ENCODE measurements at places on chromosomes 4 and X.

- DNase-seq = no peak
These were observed 37.9 kb downstream of the FAT1 start for GRCh38 chr4:186685767-186686183.

DNA sequence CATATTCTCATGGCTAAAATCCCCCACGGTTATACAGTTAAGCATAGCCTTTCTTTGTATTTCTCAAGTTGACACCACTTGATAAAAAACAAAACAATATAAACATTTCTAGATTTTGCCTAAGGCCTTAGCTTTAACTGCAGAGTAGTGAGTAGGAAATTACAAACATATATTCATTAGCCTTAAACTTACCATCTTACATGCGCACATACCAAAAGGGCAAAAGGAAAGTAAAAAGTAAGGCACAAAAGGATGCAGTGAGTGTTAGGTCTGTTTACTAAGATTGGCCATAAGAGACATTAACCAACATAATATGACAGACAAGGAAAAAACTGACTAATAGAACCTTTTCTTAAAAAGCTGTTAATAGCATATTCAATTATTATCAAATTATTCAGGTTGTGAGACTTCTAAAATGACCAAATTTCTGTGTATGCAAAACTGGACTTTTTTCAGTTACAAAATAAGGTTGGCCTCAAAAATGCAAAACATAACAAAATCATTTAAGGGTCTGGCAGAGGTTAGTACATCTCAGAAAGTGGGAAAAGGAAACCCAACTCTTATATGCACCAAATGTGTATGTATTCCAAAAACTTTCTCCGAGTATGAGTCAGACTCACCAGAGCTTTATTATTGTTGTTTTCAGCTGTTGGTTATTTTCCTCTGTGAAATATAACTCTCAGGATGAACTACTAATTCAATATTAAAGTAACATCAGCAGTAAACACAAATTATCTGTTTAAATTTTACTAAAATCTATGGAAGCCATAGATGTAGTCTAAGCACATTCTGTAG is 39.9 kb downstream of the SEPSECS start:
- DNase-seq = no peak

DNA sequence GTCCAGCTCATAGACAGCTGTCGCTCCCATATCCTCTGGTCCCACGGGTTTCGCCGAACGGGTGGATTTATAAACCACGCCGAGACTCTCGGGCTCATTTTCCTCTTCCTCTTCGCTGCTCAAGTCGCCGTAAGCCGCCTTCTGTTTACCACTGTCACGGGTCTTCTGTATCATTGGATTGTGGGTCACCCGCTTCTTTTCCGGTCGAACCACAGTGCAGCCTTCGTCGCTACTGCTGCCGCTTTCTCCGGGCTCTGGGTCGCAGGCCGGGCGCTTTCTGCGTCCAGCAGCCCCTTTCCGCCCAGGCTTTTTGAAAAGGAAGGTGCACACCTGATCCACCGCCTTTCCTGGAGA is 311 bp downstream of the RNF113A start:
- DNase-seq = no peak

GRCh38 chrX:17409566-17410290 is 34.7 kb downstream of the NHS start:
- DNase-seq = no peak

DNA sequence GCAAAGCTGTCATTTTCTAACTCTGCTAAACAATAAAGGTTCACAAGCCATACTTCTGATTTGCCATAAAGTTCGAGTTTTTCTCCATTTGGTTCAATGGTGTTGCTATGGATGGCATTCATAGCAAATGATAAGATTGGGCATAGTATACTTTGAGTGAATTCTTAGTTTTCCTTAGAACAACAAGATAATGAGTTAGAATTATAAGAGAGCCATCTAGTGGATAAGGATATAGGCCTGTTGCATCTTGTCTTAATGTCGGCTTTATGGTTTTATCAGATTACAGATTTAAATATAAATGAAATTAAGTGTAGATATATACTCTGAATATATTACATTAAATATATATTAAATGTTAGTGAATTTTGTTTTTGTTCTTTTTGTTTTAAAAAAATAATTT is 644.6 kb downstream of the IL1RAPL1 start:
- DNase-seq = no peak

GRCh38 chr4:143021384-143021783 is 163.3 kb upstream of the USP38 start:
- no peak for DNase-seq

DNA sequence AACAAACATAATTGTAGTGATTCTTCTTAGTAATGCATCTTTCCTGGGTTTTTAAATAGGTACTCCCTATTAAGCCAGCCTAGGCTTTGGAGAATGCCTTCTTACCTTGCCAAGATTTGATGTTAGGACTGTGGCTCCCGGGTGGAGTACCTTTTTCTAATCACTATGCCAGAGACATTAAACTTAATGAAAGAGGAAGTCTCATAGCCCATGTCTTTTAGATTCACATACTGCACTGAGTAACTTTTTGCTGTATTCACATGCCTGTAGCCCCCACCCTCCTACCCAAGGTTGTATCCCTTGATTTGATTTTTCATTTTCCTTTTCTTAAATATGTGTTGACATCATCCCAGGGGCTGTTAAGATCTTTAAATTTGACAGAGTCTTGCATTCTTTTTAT is 104.2 kb upstream of the TLR2 start:
- no peak for DNase-seq

DNA sequence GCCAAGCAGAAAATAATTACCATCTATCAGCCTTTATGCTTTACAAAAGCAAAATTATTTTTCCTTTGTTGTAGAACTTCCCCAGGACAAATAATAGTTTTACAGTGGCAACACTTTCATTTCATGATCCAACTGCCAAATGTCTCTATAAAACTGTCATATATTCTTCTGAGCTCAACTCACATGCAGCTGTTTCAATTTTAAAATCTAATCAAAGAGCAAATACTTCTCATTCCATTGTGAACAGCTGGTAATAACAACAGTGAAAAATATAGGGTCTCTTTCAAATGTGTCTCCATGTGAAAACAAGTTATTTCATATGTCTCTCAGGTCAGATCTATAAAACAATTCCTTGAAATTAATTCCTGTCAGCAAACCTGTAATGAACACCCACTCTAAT is 270.6 kb upstream of the SLC7A11 start:
- DNase-seq = no peak

DNA sequence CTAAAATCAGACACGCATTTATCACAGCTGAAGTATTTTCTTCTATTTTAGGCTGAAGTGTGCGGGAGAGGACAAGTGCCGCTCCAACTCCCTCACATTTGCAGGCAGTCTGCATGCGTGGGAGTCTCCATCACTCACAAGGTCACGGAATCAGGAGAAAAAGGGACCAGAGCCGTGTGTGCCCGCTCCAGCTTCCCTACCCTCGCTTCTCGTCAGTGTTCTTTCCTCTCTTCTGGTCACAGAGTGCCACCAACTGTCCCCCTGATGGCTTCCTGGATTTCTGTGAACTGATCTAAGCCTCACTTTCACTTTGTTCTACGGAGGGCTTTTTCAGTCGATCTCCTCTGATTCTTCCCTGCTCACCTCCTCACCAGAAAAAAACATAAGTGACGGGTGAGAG is 407.4 kb upstream of the AADAT start:
- no peak for DNase-seq

GRCh38 chrX:48971249-48972219 is at the start of gene KCND1:
Gene KCND1 (minus strand): TSS chrX:48971844. CDS start chrX:48970271, 1,573 bp downstream.
- DNase-seq = no peak

GRCh38 chr4:168871632-168872031 is 138.4 kb downstream of the CBR4 start:
- no peak for DNase-seq

DNA sequence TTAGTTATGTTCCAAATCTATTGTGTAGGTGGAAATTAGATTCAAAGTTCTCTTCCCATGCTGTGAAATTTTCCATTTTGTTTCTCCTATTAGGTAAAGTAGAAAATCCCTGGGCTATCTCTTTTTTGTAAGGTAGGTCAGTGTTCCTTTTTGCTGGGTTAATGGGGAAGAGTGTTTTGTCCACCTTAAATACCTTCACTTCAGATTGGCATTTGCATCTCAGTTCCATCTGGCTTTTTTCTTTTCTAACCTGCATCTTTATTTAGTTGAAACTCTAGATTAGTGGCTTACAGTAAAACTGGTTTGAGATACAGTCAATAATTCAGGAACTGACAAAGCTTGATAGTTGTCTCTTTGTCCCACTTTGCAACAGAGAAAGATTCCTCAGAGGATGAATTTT is 1115.8 kb downstream of the PDHA2 start:
- no peak for DNase-seq

- DNase-seq = no peak
These were observed 32.7 kb upstream of the SLC25A4 start for GRCh38 chr4:185110375-185110823.

DNA sequence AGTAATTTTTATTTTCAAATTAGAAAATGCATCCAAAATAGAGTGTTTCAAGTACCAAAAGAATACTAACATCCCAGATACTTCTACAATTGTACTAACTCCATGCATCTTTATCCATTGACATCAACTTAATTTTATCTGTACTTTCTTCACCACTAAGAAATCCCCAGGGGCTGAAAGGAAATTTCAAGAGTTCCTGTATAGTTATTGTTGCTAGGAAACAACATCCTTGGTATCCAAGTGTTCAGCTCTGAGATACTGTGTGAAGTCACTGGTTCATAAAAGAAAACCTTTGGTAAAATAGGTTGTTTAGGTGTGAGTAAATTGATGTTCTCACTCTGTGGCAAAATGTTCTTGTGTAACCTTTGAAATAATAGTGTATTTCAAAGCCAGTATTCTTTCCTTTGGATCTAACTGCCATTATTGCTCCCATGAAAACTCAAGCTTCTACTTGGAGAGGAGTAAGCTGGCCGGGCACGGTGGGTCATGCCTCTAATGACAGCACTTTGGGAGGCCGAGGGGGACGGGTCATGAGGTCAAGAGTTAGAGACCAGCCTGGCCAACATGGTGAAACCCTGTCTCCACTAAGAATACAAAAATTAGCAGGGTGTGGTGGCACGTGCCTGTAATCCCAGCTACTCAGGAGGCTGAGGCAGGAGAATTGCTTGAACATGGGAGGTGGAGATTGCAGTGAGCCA is 72.9 kb downstream of the COMMD8 start:
- no peak for DNase-seq

DNA sequence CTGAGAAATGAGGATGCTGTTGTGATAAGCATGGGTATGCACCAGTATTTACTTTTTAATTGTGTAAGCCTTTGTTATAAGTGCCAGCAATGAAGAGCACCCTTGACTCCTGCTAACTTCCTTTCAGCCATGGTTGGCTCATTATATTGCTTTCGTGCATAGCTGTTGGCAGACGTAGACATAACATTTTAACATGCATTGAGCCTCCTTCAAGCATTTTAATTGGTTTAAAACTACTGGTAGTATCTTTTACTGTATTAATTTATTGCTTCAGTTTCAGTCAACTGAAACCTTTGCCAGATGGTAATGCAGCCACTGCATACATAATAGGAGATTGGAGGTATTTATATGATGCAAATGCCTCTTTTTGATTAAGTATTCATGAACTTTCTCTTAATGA is 1285.4 kb downstream of the PCDH18 start:
- no peak for DNase-seq

- peak; percentile 55 for DNase-seq
These were observed at the start of gene MSL3 for GRCh38 chrX:11757719-11758399. Gene MSL3 (plus strand): TSS chrX:11758237. CDS start chrX:11758264, 27 bp downstream.

GRCh38 chr4:20773144-20773997 is 73.1 kb downstream of the PACRGL start:
- DNase-seq = no peak

GRCh38 chrX:44675362-44676024 is 132.8 kb upstream of the FUNDC1 start:
- DNase-seq = no peak

- DNase-seq = peak; percentile 61
These were observed 8.0 kb upstream of the NEUROG2 start for GRCh38 chr4:112523764-112524505.

DNA sequence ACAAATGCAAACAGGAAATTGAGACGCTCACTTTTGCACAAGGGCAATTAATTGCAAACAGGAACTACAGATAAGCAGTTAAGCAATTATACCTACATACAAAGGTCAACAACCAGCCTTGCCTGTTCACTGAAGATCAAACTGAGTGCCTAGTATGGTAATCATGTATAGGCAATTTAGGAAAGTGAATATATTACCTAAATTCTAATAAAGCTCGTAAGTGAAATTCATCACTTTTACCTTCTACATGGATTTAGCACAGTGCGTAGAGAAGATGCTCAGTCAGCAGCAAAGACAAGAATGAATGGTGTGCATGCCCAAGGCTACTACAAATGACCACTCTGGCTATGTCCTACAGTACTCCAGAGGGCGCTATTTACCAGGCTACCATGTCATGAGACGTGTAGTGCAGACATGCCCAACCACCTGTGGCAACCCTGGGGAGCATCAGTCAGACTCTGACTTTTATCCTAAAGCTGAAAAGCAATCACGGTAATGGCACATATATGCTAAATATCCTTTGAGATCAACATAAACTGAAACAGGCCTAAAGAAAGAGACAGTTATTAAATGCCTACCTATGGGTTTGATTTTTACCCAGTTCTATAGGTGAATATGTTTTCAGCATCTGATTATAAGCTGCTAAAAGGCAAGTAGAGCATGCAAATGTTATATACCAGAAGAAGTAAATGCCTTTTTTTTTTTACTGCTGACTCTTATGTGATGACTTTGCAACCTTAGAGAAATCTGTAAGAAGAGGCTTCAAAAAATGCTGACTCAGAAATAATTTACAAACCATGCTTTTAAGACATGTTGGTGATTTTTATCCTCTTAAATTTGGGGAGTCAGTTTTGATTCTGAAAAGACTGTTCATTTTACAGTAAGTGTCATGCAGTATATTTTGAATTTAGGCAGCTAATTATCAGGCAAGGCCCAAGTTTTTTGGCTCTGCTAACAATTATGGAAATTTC is 178.0 kb downstream of the PPP3CA start:
- peak; percentile 10 for DNase-seq

GRCh38 chr4:183348706-183349659 is 26.8 kb upstream of the CLDN24 start:
- no peak for DNase-seq

- DNase-seq = no peak
These were observed 27.9 kb downstream of the PROM1 start for GRCh38 chr4:16055873-16056272.

DNA sequence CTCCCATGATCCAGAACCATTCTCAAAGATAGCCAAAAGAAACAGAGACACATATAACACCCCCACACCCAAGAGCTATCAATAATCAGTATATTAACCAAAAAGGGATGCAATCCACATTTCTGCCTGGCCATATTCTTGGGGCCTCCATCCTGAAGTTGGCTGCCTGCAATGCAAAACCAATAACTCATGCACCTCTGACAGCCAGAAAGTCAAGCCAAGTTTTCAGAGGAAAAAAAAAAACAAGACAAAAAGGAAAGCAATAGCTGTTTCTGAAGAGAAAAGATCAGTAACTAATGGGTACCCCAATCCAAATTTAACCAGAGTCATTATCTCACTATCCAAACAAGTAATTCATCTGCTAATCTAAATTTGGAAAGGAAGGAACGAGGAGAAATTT is 7.3 kb upstream of the PRDM5 start:
- DNase-seq = no peak

GRCh38 chr4:168531305-168531704 is 34.5 kb downstream of the PALLD start:
- no peak for DNase-seq

All from activated effector memory CD4-positive, alpha-beta T cell treated with Interleukin-2 at 50 U/mL for 16 hours (primary cell).